ENCODE measurements at places on chromosomes 5 and 9. TPM values are rescaled to one million over a fixed set of nuclear protein-coding genes. Genes with fewer than 3 reads are reported as not detected.

The OLFML2A gene
- total RNA-seq, result 530 TPM

The HAVCR2 gene
- total RNA-seq, result 0.37 TPM

The ZNF879 gene
- total RNA-seq, result 4.8 TPM

The SPOCK1 gene
- 9.7 TPM for total RNA-seq

The MAMDC2 gene
- total RNA-seq, result 93.5 TPM
